ENCODE measurements at places on chromosomes 12 and 14. TPM values are rescaled to one million over a fixed set of nuclear protein-coding genes. Genes with fewer than 3 reads are reported as not detected.

The POTEG gene
- polyA plus RNA-seq = not detected

- DNase-seq = no peak
These were observed 316.1 kb upstream of the TBX3 start for GRCh38 chr12:115000038-115000437.

GRCh38 chr12:20578142-20578541 is 117.0 kb upstream of the SLCO1C1 start:
- DNase-seq = no peak

- no peak for DNase-seq
These were observed 129.0 kb downstream of the ASCL4 start for GRCh38 chr12:107903341-107904061.

The ASCL1 gene
- 0.11 TPM for polyA plus RNA-seq

DNA sequence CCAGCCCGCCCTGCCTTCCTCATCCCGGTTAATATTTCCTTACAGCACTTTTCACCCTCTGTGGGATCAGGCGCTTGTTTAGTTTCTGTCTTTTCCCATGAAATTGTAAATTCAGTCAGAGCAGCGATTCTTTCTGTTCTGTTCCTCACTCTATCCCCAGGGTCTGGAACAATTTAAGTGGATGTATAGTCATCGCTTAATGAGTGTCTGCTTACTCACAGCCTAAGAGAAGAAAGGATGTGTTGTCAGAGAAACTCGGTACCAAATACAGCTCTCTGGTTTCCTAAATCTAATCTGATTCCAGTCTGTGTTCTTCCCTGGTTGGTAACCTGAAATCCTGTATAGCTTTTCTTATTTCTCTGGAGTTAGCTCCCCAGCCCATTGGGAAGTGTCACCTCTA is 44.9 kb downstream of the FOS start:
- DNase-seq = no peak

DNA sequence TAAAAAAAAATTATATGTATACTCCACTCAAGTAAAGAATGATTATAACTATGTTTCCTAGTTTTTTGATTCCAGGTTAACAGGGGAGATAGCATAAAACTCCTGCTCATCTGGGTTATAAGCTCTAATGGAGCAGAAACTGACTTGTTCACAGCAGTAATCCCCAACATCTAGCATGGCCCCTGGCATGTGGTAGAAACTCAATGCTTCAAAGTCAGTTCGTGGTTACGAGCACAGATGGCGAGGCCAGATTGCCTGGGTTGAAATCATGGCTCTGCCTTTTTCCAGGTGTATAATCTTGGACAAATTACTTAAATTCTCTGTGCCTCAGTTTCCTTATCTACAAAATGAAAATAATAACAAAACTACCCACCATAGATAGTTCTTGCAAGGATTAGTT is 183.8 kb downstream of the TTC7B start:
- DNase-seq = no peak

DNA sequence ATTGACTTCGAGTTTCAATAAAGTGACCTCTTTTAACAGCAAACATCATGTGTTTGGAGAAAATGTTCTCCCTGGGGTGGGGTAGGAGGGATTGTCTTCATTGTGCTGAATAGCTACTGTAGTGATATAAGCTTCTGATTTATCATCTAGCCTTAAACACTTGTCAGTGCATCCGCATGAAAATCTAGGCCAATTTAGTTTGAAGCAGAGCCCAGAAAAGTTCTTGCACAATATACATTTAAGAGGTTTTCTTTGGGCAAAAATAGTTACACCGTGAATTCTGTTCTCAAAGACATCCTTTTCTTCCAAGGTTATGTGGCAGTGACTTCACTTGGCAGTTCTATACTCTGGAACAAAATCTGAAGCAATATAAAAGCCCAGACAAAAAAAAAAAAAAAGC is 136.0 kb upstream of the IFNG-AS1 start:
- no peak for DNase-seq

DNA sequence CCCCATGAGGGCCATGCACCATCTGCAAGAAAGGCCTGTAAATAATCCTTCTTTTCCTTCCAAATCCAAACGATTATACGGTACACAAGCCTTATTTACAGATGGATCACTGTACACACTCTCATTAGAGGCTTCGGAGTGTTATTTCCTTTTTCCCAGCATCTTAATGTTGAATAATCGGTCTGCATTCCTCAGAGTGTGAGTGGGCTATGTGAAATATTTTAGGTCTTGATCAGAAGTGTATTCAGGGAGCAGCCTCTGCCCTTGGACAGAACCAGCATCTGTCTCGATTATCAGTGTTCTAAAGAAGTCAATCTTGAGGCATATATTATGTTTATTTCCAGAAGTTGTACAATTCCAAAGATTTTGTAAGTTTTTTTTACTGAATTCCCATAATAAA is 340.6 kb downstream of the SEC23A start:
- DNase-seq = no peak

DNA sequence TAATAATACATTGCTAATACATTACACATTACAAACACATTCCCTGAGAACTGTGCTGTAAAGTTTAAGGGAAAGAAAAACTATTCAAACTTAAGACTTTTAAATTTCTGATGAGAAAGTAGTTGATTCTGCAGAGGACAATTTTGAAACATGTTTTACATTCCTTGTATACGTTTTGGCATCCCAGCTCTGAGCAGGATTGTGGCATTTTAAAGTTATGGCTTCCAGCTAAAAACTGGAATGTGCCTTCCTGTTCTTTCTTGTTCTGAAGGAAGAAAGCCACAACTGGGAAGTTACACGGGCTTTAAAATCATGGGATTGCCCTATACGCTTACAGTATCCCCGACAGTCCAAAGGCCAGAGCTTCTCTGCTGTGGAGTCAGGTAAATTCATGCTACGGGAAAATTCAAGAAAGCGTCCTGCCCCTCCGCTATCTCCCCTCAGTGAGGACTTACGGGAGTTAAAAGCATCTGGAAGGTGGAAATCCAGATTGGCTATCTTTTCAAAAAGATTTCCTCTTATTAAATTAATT is 10.8 kb upstream of the KLHL42 start:
- DNase-seq = no peak

The PTPRB gene
- polyA plus RNA-seq = 22.1 TPM

- DNase-seq = no peak
These were observed 6.4 kb downstream of the APOLD1 start for GRCh38 chr12:12791756-12792369.

DNA sequence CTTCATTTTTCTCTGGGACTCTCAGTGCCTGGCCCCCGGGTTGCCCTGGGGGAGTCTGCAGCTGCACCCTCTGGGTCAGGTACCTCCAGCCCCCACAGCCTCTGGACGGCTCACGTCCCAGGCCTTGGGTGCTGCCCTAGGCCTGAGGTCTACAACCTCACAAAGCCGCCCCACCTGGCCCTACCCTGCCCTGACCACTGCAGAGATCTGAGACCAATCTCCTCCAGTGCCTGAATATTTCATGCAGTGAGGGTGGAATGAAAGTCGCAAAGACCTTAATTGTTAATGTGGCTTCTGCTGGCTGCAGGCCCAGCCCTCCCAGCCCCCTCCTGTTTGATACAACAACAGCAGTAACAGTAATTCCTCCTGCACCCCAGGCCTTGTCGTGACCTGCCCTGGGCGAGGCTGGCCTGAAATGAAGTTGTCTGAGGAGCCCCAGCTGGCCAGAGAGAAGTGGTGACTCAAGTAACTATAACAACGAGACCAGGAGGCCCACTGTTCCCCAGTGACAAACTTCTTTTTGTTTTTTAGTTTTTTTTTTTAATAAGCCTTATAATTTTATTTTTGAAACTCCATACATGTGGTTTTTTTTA is 8.8 kb upstream of the CCDC85C start:
- no peak for DNase-seq

DNA sequence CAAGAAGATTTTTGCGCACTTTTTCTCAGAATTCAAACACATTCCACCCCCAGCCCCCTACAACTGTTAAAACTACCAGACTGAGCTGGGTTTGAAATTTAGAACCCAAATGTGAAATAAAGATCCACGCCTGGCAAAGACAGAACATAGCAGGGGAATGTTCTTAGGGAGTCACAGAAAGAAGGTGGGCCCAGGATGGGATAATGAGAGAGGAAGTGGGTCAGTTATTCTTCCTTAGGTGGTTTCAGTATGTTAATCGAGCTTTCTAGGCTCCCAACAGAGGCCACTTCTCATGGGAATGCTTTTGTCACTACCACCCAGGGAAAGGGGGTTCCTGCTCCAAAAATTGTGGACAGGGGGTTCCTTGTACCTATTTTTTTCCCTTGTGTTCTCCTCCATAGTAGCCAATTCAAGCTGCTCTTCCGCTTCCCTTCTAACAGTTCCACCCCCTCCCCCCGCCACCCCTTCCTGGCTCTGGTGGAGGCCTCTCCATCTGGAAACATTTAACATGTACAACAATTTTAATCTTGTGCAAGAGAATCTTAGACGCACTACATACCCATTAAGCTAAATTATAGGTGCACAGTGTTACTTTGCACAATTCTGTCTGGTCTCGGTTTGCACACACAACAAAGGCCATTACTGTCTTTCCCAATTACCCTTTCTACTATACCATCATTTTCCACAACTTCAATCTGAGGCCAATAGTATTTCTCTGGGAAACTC is 218.1 kb downstream of the MON2 start:
- no peak for DNase-seq

DNA sequence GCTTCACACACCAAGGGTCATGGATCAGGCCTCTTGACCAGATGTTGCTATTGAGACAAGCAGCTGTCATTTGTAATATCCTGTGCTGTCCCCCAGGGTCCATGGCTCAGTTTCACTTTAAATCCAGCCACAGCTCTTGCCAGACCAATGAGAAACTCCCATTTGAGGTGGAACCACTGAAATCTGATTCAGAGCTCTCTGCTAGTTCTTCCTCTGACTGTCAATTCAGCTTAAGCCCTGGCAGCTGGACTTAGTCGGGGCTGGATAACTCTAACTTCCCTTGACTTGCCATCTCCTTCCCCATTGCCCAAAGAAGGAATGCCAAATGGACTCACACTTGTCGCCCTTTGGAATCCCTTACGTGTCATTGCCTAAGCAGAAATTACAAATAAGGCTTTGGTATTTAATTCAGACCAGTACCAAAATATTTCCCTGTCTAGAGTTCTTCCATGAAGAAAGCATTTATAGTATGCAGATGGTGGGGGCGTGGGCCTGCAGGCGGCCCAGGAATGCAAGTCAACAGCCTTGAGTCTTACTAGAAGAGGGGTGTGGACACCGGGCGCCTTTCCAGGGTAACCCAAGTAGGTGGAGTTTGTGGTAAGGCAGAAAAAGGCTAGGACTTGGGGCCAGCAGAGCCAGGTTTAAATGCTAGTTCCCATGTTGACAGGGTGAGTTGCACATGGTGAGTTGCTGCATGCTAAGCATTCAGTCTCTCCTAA is 96.9 kb upstream of the TMPO start:
- DNase-seq = no peak

The CLEC4D gene
- 0.43 TPM for polyA plus RNA-seq

The CISTR gene
- 0.23 TPM for polyA plus RNA-seq

The SLC2A14 gene
- polyA plus RNA-seq = 0.35 TPM

GRCh38 chr14:65101631-65102440 is 481 bp downstream of the MAX start:
- no peak for DNase-seq

DNA sequence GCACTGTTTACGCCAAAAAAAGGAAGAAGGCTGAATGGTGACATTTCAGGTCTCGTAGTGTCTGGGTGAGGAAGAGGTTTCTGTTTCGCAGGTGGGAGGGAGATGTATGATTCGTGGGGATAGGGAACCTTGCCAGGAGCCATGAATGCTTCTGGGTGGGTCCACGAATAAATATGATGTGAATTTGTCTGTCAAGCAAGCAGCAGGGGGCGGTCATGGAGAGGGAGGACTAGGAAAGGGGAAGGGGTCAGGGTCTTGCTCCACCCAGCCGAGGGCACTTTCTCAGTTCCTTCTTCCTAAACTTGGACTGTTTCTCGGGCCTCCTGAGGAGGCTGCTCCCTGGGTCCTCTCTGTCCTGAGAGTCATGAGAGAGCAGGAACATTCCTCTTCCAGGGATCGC is 72.5 kb downstream of the LGMN start:
- no peak for DNase-seq

DNA sequence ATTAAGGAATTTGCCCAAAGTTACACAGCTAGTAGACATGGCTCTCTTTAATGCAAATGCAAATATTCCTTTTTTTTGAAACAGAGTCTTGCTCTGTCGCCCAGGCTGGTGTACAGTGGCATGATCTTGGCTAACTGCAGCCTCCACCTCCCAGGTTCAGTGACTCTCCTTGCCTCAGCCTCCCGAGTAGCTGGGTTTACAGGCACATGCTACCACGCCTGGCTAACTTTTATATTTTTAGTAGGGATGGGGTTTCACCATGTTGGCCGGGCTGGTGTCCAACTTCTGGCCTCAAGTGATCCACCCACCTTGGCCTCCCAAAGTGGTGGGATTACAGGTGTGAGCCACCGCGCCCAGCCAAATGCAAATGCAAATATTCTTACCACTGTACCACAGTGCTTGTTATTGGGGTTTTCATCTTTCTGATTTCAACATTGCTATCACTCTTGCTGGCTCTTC is 24.5 kb upstream of the HIGD1C start:
- no peak for DNase-seq

The PIANP gene
- polyA plus RNA-seq = 8.9 TPM

The FAM181A gene
- polyA plus RNA-seq = not detected

The CATSPERB gene
- polyA plus RNA-seq = 0.58 TPM

DNA sequence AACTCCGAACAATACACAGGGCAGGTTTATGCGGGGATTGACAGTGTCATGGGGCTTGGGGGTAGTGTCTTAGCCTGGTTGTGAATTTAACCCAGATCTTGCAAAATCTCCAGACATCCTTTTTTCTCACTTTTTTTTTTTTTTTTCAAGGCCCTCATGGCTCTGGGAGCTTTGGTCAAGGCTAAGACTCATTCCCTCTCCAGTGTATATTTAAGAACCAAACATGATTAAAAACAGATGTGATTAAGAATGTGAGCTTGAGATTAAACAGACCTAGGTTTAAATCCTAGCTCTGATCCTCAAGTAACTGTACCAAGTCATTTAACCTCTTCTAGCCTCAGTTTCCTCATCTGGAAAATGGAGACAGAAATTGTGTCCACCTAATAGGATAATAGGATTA is 151.7 kb upstream of the FUT8 start:
- DNase-seq = no peak

- DNase-seq = no peak
These were observed 28.5 kb downstream of the OSBPL8 start for GRCh38 chr12:76531056-76531455.

DNA sequence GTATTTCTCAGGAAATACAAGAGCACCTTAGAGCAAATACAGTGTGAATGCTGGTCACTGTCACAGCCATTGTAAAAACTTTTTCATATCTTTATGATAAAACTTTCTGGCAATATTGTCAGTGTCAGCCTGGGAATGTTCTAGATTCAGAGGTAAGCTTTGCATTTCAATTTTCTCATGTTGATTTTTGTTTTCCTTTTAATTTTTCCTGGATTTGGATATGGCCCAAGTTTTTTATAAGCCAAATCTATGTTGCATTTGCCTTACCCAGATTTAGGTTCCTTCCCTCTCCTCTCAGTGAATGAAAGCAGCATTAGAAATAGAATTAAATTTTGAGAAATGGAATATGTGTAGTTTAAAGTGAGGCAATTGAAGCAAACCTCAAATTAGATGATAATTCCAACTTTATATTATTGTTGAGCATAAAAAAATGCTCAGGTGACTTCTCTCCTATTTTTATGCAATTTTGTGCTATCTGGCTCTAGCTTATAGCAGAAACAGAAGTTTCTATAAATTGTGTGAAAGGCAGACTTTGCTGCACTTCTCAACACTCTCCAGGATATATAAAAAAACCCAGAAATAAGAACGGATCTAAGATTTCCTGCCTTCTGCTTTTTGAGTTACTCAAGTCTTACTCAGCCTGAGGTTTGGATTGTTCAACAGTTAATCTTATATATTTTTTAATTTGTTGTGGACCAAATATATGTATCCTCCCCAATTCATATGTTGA is 368.2 kb upstream of the PRICKLE1 start:
- DNase-seq = no peak

The SENP1 gene
- 27.7 TPM for polyA plus RNA-seq

The GUCY2C gene
- 0.54 TPM for polyA plus RNA-seq

Data from right renal cortex interstitium (tissue), 3 donors.